ENCODE measurements at places on chromosomes 11 and 22. TPM values are rescaled to one million over a fixed set of nuclear protein-coding genes. Genes with fewer than 3 reads are reported as not detected.

GRCh38 chr11:124315052-124315451, 1.3 kb upstream of the OR8D1 start:
- H3K27ac ChIP-seq, result no peak overlapping the region
- H3K27me3 ChIP-seq, result no peaks in the 10 kb centered on the region
- no peaks in the 10 kb centered on the region for H3K36me3 ChIP-seq
- no peaks in the 10 kb centered on the region for H3K4me1 ChIP-seq
- no peak overlapping the region for H3K4me3 ChIP-seq
- DNase-seq, result peak; percentile 53

- no peak overlapping the region for H3K27ac ChIP-seq
- no peak for DNase-seq
- no peaks in the 10 kb centered on the region for H3K4me1 ChIP-seq
- peaks cover 7% of the 10 kb centered on the region for H3K27me3 ChIP-seq
Measured at GRCh38 chr11:120097721-120098385, 40.1 kb downstream of the TRIM29 start.

DNA sequence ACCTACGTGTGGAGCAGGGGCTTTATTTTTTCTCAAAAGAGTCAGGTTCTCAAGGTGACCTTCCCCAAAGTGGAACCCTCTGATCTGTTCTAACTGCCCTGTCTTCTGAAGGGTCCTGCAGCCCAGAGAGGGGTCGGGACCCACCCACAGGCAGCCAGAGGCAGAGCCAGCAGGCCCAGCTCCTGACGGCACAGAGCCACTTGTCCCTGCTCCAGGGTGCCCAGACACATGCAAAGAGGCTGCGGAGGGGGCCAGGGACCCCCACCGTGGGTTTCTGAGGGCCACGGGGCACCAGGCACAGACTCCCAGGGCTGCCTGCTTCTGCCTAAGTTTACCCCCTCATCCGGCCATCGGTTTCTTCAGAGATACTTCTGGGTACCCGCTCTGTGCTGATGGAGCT, 37.1 kb downstream of the FLRT1 start:
- no peaks in the 10 kb centered on the region for H3K36me3 ChIP-seq
- no peak overlapping the region for H3K27ac ChIP-seq
- no peak for DNase-seq
- H3K27me3 ChIP-seq, result no peaks in the 10 kb centered on the region

- no peaks in the 10 kb centered on the region for H3K27me3 ChIP-seq
- H3K36me3 ChIP-seq, result no peaks in the 10 kb centered on the region
- H3K4me3 ChIP-seq, result peak overlapping the region; percentile 65
Measured at GRCh38 chr11:7019500-7020182, 505 bp downstream of the ZNF214 start.

DNA sequence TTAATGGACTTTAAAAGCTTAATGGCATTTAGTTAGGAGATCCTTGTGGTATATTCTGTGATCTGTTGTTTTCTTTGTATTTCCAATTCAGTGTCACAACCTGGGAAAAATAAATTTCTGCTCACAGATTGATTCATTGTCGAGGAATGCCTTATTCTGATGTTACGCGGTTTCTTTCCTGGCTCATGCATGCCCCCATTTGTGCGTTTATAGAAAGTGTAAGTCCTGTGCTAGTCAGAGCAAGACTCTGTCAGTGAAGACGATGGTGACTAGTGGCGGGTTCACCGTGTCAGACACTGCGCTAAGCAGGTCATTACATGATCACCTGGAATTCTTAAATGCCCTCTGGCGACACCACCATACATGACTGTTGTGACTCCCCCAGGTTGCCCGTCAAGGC, 169.4 kb downstream of the TBC1D22A start:
- no peak for DNase-seq
- peaks cover 26% of the 10 kb centered on the region for H3K4me1 ChIP-seq
- no peaks in the 10 kb centered on the region for H3K27me3 ChIP-seq
- no peak overlapping the region for H3K4me3 ChIP-seq
- H3K27ac ChIP-seq, result no peak overlapping the region

- peaks cover under 1% of the 10 kb centered on the region for H3K27me3 ChIP-seq
- no peaks in the 10 kb centered on the region for H3K36me3 ChIP-seq
- no peak overlapping the region for H3K4me3 ChIP-seq
- H3K27ac ChIP-seq, result no peak overlapping the region
- H3K4me1 ChIP-seq, result no peaks in the 10 kb centered on the region
- DNase-seq, result peak; percentile 27
Measured at GRCh38 chr11:1701091-1701807, 4.3 kb downstream of the KRTAP5-6 start.

DNA sequence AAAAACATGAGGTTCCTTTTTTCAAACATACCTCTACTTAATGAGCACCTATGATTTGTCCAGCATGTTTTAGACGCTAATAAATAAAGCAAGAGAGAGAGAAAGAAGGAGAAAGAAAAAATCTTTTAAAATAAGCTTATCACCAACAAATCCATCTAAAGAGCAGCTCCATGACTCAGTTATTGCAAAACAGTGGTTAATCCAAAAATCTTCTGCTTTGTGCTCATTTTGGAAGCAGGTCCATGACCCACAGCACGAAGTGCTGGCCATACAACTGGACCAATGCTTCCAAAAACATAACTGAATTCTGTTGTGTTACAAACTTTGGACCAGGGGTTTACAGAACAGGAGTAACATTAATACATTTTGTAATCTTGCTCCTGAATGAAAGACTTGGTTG, 696.6 kb downstream of the KCNA4 start:
- no peak overlapping the region for H3K4me3 ChIP-seq
- no peak overlapping the region for H3K27ac ChIP-seq
- no peaks in the 10 kb centered on the region for H3K36me3 ChIP-seq
- peak; percentile 45 for DNase-seq
- no peaks in the 10 kb centered on the region for H3K27me3 ChIP-seq

DNA sequence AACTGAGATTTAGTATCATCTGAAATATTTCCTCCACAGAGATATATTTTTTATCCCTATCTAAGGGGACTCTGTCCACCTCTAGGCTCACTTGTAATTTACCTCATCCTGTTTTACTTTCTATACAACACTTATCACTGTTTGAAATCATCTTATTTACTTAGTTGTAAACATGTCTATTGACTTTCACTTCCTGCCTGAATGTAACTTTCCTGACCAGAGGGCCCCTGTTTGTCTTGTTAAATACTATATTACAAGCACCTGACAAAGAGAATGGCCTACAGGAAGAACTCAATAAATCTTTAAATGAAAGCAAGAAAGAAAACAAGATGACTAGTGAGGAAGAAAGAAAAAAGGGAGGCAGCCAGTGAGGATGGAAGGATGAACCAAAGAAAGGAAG, 1727.5 kb downstream of the LRRC4C start:
- no peak for DNase-seq
- no peak overlapping the region for H3K4me3 ChIP-seq
- no peaks in the 10 kb centered on the region for H3K27me3 ChIP-seq
- no peak overlapping the region for H3K27ac ChIP-seq
- no peaks in the 10 kb centered on the region for H3K4me1 ChIP-seq

GRCh38 chr11:66419825-66420224, 1.0 kb upstream of the NPAS4 start:
- H3K4me3 ChIP-seq, result no peak overlapping the region
- no peaks in the 10 kb centered on the region for H3K36me3 ChIP-seq
- peaks cover 5% of the 10 kb centered on the region for H3K27me3 ChIP-seq
- H3K4me1 ChIP-seq, result peaks cover 9% of the 10 kb centered on the region
- DNase-seq, result no peak

KRTAP5-2 gene
- polyA plus RNA-seq, result not detected

DNA sequence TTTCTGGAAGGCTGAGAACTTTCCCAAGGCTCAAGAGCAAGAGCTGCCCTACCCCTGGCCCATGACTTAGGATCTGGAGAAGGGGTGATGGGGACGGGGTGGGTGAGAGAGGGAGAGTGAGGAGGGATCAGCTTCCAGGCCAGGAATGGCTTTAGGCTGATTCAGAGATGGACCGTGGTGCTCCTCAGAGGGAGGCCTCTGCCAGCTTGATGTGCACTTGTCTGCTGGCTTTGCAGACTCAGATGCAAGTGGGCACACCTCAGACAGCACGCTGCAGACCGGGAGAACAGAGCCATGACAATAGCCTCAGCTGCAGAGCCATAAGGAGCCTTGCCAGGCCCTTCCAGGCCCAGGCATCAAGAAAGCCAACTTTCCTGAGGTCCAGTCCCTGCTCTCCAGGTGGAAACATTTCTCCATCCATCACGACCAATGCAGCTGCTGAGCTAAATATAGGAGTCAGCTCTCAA, 41.3 kb downstream of the ALX4 start:
- DNase-seq, result no peak
- H3K27ac ChIP-seq, result no peak overlapping the region
- H3K36me3 ChIP-seq, result no peaks in the 10 kb centered on the region
- H3K4me3 ChIP-seq, result no peak overlapping the region

- peaks cover 5% of the 10 kb centered on the region for H3K4me1 ChIP-seq
- DNase-seq, result peak; percentile 24
- H3K27ac ChIP-seq, result no peak within 1 kb of the TSS
- peak within 1 kb of the TSS; percentile 39 for H3K4me3 ChIP-seq
Measured at GRCh38 chr11:46391578-46392420, at the start of gene CHRM4. Gene CHRM4, minus strand, starts transcription at chr11:46391776. Its CDS starts 5,219 bp downstream, at chr11:46386557.

- no peaks in the 10 kb centered on the region for H3K36me3 ChIP-seq
- no peak overlapping the region for H3K27ac ChIP-seq
- H3K27me3 ChIP-seq, result no peaks in the 10 kb centered on the region
- no peak overlapping the region for H3K4me3 ChIP-seq
- no peaks in the 10 kb centered on the region for H3K4me1 ChIP-seq
Measured at GRCh38 chr22:46902436-46902835, 140.0 kb downstream of the TBC1D22A start.

DRICH1 gene
- not detected for polyA plus RNA-seq

GRCh38 chr11:47889714-47890441, 41.7 kb upstream of the NUP160 start:
- DNase-seq, result no peak
- no peak overlapping the region for H3K27ac ChIP-seq
- peaks cover 5% of the 10 kb centered on the region for H3K4me1 ChIP-seq
- H3K27me3 ChIP-seq, result no peaks in the 10 kb centered on the region
- H3K4me3 ChIP-seq, result no peak overlapping the region

MS4A12 gene
- not detected for polyA plus RNA-seq

OR51M1 gene
- not detected for polyA plus RNA-seq

- H3K4me3 ChIP-seq, result no peak overlapping the region
- DNase-seq, result no peak
- no peaks in the 10 kb centered on the region for H3K27me3 ChIP-seq
- no peaks in the 10 kb centered on the region for H3K4me1 ChIP-seq
Measured at GRCh38 chr22:31206896-31207687, 5.0 kb upstream of the LIMK2 start.

P4HA3 gene
- 2.2 TPM for polyA plus RNA-seq

GRCh38 chr11:112584672-112585071, 324.0 kb upstream of the PLET1 start:
- no peak overlapping the region for H3K4me3 ChIP-seq
- no peaks in the 10 kb centered on the region for H3K36me3 ChIP-seq
- no peak for DNase-seq
- H3K4me1 ChIP-seq, result no peaks in the 10 kb centered on the region
- H3K27me3 ChIP-seq, result peaks cover 3% of the 10 kb centered on the region

OR2AT4 gene
- polyA plus RNA-seq, result not detected

- DNase-seq, result no peak
- H3K36me3 ChIP-seq, result no peaks in the 10 kb centered on the region
- H3K27me3 ChIP-seq, result no peaks in the 10 kb centered on the region
- H3K4me1 ChIP-seq, result no peaks in the 10 kb centered on the region
- no peak overlapping the region for H3K4me3 ChIP-seq
Measured at GRCh38 chr11:20840341-20840740, 171.0 kb downstream of the NELL1 start.

GRCh38 chr22:49710746-49711145, 116.9 kb downstream of the BRD1 start:
- H3K27me3 ChIP-seq, result no peaks in the 10 kb centered on the region
- DNase-seq, result no peak

DNA sequence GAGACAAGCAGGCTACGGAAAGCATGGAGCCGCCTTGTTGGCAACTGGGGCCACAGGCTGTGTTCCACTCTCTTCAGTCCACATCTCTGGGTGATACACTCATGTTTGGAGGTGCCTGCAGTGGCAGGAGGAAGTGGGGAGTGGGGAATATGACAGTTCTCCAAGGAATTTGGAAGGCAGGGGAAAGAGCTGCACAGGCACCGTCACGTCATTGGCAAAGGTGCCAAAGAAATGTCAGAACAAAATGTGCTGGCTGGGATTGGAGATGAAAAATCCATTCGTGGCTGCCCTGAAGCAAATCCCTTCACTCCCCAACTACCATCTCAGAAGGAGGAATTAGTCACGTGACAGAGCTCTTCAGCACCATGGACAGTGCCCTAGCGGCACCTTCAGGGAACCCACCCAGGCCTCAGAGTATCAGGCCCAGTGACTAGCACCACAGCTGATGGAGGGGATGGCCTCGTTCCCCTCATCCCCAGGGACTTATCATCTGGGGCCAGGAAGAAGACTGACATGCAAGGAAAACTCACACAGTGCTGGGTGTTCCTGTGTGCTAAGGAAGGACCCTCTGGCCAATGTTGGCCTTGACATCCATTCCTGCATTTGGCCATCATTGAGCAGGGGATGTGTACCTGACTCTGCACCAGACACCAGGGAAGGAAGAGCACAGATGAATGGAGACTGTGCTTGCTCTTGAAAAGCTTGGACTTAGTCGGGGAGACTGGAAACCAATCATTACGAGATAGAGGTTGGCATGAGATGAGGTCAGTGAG, 48.5 kb upstream of the PRDM11 start:
- peak; percentile 79 for DNase-seq
- H3K36me3 ChIP-seq, result no peaks in the 10 kb centered on the region
- peaks cover 15% of the 10 kb centered on the region for H3K4me1 ChIP-seq
- H3K27me3 ChIP-seq, result peaks cover 29% of the 10 kb centered on the region

OR6T1 gene
- not detected for polyA plus RNA-seq

Data from fibroblast of lung (primary cell).